HCT116 (cell line): ENCODE measurements at places on chromosomes 13 and 19.

DNA sequence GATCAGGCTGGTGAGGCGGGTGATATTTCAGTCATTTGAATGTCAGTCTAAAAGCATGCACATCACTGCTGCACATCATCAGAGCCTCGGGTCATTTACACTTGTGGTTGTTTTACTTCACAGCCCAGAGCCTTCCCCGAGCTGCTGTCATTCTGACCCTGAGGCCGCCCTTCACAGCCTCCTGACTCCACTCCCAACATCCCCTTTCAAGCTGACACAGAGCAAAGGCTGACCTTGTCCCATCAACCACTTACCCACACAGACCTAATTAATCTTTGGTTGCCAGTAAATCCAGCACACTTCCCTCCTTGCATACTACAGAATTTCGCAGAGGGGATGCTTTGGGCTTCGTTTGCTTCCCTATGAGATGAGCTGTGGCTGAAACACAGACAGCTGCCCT, 528.1 kb downstream of the DIAPH3 start:
- no peak for DNase-seq

- DNase-seq = no peak
Observed at GRCh38 chr19:41910240-41910991, 17.8 kb downstream of the ERFL start.

DNA sequence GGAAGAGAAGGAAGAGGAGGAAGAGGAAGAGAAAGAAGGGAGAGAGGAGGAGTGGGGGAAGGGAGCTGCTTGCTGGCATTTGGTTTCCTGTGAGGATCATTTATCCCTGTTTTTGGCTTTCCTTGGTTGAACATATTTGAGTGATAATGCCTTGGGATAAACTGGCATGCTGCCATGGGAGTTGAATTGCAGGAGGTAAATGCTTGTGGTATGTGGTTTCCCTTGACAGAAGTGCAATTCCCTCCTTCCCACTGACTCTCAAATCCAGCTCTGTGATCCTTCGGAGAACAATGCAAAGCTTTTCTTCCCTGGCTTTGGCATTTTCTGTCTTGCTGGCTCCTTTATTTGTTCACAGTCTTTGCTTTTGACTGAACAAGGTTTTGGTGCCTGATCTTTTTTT, 27.2 kb upstream of the CBY2 start:
- no peak for DNase-seq

DNA sequence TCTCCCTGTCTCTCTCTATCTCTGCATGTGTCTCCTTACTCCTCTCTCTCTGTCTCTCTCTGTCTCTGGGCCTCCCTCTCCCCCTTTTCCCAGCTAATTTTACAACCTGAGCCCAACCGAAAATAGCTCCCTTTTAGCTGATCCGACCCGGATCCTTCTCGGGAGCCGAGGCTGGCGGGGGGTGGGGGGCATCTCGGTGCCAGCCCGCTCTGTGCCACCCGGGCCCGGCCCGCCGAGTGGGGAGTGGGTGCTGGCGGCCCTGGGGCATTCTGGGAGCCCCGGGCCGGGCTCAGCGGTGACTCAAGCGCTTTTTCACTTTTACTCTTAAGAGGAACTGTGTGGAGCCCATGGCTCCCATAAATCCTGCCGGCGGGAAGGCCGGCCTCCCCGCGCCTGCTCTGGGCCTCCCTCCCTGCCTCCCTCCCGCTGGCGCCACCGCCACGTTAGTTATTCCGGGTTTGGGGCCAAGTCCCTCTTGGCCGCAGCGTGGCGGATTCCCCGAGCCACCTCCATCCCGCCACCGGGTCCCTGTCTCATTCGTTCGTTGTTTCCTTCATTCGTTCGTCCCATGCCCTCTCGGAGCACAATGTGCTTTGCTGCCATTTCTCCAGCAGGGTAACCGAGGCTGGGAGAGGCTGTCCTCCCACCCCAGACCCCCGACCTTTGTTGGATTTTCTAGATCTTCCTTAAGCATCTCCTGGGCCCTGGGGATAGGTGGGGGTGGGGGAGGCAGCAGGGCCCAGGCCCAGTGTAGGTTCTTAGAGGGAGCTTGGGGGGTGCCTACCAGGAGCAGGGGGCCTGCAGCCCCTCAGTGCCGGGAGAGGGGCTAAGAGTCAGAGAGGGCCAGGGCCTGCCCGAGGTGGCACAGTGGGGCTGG, 3.2 kb downstream of the NFIC start:
- no peak for DNase-seq

DNA sequence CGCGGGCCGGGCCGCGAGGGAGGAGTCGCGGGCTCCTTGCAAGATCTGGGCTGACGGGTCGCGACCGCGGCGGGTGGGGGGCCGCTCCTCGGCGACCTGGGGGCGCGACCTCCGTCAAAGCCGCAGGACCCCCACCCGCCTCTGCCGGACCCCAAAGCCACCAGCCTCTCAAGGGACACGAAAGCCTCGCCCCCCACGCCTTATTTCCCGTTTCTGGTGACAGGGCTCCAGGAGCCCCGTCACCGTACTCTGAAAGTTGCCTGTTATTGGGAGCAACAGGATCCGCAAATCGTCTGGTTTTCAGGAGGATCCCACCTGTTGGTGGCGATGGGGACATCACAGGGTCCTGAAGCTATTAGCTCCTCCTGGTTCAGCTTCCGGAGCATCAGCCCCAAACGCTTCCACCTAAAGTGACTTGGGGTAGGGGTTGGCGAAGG, 530 bp downstream of the MAU2 start:
- no peak for DNase-seq

- DNase-seq = no peak
Observed at GRCh38 chr19:39197808-39198207, 1.0 kb downstream of the NCCRP1 start.

DNA sequence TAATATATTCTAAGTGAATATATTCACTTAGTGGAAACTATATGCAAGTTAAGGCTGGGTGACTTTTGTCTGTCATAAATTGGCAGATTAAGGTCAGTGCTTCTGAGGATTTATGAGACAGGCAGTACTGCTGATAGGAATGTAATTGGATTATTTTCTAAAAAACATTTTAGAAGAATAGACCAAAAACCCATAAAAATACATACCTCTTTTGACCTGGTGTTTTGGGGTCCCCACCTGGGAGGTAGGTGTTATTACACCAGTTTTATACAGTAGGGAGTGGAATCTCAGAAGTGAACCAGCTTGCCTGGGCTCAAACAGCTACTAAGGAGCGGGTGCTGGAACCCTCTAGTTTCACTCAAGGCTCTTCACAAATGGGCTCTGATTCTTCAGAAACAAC, 25.3 kb downstream of the COG3 start:
- DNase-seq = no peak

GRCh38 chr13:80227645-80228044, 113.3 kb downstream of the SPRY2 start:
- no peak for DNase-seq

GRCh38 chr13:73058432-73058735, 421 bp upstream of the KLF5 start:
- no peak for DNase-seq

- DNase-seq = no peak
Observed at GRCh38 chr19:572743-573518, 535 bp downstream of the BSG start.

DNA sequence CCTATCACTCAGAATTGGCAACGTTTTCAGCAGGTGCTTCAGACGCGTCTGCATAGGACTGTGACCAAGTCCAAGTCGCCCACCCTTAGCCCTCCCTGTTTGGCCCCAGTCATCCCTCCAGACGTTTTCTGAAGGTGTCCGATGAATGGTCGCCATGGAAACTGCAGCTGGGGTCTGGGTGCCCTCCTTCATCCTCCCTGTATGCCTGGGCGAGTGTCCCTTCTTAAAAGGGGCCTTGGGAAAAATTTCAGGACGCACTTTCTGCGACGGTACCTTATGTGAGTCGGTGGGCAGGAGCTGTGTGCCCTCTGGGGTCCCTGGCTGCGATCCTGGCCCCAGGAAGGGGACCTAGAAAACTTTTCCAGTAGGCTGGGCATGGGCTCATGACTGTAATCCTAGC, 25.1 kb downstream of the MAN2B1 start:
- DNase-seq = no peak

DNA sequence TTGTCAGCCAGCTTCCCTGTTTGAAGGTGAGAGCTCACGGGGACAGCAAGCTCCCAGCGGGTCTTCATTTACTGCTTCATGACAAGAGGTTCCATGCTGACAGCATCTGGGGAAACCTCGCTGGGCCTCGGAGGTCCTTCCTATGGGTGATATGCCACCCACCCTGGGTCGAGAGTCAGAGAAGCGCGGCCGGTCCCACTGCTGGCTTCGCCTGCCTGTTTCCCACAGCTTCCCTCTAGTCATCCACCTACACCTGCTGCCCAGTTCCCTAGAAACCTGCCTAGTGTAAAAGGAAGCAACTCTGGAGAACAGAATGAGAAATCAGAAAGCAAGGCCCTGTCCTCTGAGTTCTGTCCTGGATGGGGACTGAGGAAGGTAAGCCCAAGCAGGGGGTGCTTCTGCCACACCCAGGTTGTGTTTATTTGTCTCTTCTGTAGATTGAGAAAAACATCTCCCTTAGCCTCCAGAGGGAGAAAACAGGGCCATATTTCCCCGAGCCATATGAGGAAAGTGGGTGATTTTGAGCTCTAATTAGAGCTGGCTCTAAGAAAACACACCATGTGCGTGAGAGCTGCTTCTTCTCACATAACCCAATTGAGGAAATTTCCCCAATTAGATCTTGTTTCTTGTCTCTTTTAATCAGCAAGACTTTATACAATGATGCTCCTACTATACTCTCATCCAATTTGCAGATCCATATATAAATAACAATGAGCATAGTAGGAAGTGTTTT, 504.3 kb downstream of the IRS2 start:
- no peak for DNase-seq

DNA sequence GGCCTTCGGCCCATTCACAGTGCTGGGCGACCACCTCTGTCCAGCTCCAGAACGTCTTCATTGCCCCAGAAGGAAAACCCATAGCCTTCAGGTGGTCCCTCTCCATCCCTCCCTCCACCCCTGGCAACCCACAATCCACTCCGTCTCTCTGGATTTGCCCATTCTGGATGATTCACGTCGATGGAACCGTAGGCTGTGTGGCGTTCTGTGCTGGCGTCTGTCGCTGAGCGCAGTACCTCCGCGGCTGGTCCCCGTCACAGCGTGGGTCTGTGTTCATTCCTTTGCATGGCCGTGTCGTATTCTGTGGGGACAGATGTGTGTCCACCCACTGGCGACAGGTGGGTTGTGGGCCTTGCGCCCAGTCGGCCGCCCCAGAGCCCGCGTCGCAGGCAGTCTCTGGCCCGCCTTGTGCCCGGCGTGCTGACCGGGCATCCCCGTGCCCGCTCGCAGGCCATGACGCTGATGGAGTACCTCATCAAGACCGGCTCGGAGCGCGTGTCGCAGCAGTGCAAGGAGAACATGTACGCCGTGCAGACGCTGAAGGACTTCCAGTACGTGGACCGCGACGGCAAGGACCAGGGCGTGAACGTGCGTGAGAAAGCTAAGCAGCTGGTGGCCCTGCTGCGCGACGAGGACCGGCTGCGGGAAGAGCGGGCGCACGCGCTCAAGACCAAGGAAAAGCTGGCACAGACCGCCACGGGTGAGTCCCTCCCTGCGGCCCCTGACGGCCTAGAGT, 10.1 kb downstream of the EPN1 start:
- no peak for DNase-seq

- DNase-seq = no peak
Observed at GRCh38 chr13:99686944-99687411, 185.7 kb downstream of the TM9SF2 start.

DNA sequence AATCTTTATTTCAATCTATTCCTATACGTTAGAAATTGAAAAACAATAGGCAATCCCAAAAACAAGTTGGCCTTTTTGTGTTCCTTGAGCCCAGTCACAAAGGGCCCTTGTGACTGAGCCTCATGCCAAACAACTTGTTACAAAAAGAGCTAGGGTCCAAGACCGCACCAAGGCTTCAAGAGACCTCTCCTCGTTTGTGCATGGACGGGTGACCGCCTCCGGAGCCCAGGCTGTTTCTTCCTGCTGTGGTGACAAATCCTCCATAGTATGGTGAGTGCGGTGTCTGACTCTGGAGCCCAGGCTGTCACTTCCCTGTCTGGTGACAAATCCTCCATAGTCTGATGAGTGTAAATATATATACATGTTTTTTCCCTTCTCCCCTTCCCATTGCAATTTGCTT, 63.7 kb downstream of the ZNF93 start:
- DNase-seq = no peak

- DNase-seq = no peak
Observed at GRCh38 chr13:106373989-106374572, 161.4 kb downstream of the EFNB2 start.

GRCh38 chr19:45409557-45409920, 3.1 kb downstream of the POLR1G start:
- no peak for DNase-seq

- no peak for DNase-seq
Observed at GRCh38 chr13:44747179-44747578, 171.0 kb upstream of the TSC22D1 start.

GRCh38 chr13:31801088-31801487, 61.8 kb downstream of the RXFP2 start:
- no peak for DNase-seq

GRCh38 chr13:113803409-113804016, 44.5 kb downstream of the TMEM255B start:
- no peak for DNase-seq

DNA sequence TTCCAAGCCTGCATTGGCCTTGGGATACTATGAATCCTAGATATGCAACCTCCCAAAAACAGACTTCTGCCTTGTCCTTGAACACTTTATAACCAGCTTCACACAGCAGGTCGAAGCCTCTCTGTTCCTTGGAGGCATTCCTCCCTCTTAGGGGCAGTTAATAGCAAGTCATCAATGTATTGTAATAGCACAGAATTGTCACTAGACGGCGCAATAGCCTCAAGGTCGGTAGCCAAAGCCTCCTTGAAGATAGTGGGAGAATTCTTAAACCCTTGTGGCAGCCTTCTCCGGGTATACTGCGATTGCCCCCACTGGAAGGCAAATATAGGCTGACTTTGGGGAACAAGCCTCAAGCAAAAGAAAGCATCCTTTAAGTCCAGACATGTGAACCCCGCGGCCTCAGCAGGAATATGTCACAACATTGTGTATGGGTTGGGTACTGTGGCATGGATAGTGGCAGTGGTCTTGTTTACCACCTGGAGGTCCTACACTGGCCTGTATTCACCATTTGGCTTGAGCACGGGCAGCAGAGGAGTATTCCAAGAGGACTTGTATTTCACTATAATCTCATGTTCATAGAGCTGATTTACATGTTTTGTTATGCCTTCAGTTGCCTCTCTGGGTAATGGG, 61.1 kb downstream of the ZNF431 start:
- DNase-seq = peak; percentile 32

DNA sequence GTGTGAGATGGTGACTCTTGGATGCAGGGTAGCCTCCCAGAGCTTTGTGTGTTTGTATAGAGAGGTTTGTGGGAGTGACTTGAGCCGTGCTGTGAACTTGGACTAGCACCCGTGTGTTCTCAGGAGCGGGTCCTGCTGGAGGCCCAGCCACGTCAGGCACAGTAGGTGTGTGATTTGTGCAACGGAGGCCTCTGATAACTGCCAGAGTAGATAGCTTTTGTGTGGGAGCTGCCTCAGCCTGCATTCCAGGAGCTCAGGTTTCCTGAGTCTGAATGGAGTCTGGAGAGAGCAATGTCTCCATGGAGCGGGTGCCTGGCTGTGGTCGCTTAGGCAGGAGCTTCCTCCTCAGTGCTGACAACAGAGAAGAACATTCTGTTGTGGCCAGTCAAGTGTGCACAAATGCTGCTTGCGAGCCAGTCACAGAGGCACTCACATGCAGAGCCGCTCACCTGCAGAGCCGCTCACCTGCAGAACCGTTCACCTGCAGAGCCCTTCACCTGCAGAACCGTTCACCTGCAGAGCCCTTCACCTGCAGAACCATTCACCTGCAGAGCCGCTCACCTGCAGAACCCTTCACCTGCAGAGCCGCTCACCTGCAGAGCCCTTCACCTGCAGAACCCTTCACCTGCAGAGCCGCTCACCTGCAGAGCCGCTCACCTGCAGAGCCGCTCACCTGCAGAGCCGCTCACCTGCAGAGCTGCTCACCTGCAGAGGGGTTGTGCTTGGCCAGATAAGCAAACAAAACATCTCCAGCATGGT, 32.6 kb downstream of the TFDP1 start:
- no peak for DNase-seq
